Spleen (tissue), 13 donors: ENCODE measurements at places on chromosomes 11 and 22.

GRCh38 chr22:26660961-26661578 lies 3.7 kb downstream of the MIAT start:
- peak; percentile 41 for DNase-seq

- no peak for DNase-seq
Measured at GRCh38 chr11:44029977-44030911, 17.5 kb upstream of the ACCSL start.

DNA sequence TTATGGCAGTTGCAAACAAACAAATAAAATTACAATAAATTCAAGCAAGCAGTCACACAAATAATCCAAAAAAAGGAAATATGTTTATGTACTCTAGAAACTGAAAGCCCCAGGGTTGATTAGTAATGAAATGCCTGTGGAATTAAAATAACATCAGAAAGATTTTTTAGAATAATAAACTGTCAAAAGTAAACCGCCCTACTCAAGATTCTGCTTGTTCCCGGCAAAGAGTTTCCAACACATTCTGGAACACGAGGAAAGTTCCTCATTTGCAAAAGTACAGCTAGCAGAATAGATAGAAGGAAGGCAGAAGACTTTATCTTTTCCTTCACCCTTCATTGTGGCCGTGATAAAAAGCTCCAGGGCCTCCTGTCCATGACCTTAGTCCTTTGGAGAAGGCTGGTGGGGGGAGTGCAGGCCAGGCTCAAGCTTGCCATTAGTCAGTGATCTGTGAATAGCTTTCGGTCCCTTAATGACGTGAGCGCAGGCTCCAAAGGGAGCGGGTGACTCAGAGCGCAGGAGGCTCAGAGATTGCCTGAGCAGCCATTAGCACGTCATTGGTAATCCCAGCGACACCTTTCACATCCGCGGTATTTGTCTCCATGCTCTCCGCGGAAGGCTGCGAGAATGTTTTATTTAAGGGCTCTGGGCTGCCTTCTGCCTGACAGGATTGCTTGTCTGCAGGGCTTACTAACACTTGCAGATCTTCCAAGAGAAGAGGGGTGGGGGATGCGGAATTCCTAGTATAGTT lies 458.3 kb downstream of the METTL15 start:
- peak; percentile 67 for DNase-seq

DNA sequence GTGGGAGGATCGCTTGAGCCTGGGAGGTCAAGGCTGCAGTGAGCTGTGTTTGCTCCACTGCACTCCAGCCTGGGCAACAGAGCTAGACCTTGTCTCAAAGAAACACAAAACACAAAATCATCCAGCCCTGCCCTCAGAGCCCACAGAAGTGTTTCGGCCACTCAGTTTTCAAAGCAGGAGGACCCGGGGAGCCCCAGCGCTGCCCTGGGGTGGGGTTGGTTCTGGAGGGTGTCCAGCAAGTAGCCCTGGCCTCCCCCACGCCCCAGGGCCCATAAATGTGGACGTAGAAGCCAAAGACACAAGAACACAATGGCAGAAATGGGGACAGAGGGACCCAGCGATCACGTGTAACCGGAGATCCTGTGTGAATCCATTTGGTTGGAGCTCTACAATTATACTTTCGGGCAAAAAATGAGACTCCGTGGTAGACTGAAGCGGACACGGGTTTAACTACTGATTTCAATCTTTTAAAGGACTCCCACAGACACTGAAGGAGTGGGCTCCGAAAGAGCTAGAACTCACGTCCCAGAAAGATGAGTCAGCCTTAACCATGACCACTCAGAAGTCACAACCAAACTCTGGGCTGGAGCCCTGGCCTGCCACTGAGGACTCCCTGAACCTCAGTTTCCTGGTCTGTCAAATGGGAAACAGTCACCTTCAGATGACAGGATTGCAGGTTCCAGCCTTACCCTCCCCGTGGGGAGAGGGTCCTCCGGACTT lies 9.0 kb upstream of the CYTH4 start:
- DNase-seq, result peak; percentile 65
